ENCODE measurements at places on chromosomes 4 and X.

- DNase-seq = no peak
Observed at GRCh38 chrX:4905576-4905975, 1192.1 kb upstream of the PRKX start.

- DNase-seq = no peak
Observed at GRCh38 chr4:76476571-76476970, 41.5 kb downstream of the SHROOM3 start.

- DNase-seq = no peak
Observed at GRCh38 chr4:31667686-31668085, 947.5 kb downstream of the PCDH7 start.

DNA sequence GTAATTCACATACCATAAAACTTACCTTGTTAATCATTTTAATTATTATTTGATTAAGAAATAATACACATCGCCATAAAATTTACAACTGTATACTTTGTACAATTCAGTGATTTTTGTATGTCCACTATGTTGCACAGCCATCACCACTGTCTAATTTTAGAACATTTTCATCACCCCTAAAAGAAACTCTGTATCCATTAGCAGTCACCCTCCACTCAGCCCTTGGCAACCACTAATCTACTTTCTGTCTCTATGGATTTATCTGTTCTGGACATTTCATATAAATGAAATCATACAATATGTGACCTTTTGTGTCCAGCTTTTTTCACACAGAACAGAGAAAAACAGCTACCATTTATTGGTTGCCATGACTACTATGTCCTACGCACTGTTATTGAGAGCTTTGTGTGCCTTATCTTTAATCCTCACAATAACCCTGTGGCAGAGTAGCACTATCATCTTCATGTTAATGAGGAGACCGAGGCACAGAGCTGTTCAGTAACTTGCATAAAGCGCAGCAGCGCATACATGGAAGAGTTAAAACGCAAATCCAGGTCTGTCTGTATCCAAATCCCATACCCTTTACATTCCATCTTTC is 64.6 kb upstream of the PAGE1 start:
- DNase-seq = no peak

GRCh38 chr4:675036-675882 is 917 bp downstream of the MYL5 start:
- DNase-seq = no peak

GRCh38 chrX:111354496-111354895 is 57.5 kb downstream of the DCX start:
- DNase-seq = no peak

GRCh38 chr4:102390438-102390837 is 45.2 kb upstream of the SLC39A8 start:
- no peak for DNase-seq

DNA sequence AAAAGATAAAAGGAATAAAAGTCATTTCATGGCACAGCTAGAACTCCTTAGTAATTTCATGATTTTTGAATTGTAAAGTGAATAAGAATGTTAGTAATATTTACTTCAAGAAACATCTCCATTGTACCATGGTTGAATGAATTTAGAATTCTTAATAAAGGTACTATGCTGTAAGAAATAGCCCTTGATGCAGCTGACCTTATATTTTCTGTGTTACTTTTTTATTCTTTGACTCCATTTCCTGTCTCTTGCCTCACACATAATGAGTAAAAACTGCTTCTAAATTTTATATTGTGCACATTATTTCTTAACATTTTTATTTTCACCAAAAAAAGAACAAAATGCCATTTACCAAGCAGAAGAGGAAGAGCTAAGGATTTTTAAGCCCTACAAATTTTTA is 81.9 kb upstream of the PDHA2 start:
- no peak for DNase-seq

GRCh38 chrX:119190831-119191230 is 45.3 kb upstream of the PGRMC1 start:
- DNase-seq = no peak

- DNase-seq = no peak
Observed at GRCh38 chr4:78767350-78767749, 8.8 kb upstream of the BMP2K start.

DNA sequence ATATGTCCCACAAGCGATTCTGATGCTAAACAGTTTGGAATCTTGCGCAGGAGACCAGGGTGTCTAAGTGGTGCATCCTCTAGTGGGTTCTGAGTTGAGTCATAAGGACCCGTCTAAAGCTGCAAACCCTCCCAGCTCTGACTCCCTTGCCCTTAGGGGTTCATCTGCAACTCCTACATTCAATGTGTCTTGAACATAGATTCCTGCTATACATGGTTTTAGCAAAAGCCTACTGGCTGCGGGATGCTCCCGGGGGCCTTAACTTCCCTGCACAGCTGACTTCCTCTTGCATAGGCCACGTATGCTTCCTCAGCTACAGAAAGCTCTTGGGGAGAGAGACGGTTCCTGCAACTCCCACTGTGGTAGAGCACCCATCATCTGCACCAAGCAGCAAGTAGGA is 236.7 kb downstream of the EVC2 start:
- no peak for DNase-seq

DNA sequence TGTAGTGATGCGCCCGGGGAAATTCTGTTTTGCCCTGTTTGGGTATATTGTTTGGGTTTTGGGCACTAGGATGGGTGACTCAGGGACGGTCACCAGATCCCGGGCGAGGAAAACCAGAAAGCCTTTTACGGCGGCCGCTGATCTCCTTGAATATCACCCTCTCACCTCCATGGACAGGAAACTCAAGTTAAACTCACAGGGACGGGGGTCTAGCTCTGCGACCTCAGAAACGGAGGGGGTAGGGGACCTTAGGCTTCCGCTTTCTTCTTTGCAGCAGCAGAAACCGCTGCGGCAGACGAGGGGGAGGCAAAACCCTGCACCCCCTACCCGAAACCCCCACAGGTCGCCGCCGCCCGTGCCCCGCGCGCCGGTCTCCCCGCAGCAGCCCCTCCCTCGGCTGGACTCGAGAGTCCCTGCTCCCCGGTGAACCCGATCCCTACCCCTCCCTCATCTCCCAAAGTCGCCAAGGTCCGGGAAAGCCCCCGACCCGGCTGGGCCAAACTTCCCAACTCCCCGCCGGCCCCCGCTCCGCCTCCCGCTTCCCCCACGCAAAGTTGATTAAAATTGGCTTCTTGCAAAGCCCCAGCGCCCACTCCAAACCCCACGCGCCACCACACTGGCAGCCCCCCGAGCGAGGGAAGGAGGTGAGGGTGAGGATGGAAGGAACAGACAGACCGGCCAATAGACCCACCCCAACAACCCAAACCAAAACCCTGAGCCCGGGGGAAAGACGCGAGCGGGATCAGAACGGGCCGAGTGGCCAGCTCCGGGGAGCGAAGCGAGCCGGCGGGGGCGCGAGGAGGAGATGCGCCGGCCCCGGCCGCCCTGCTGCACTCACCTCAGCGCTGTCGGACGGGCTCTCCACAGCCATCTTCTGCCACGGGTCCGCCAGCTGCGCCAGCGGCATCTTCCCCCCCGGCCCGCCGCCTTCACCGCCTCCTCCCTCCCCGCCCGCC is 705 bp downstream of the RPS6KA3 start:
- DNase-seq = peak; percentile 1

DNA sequence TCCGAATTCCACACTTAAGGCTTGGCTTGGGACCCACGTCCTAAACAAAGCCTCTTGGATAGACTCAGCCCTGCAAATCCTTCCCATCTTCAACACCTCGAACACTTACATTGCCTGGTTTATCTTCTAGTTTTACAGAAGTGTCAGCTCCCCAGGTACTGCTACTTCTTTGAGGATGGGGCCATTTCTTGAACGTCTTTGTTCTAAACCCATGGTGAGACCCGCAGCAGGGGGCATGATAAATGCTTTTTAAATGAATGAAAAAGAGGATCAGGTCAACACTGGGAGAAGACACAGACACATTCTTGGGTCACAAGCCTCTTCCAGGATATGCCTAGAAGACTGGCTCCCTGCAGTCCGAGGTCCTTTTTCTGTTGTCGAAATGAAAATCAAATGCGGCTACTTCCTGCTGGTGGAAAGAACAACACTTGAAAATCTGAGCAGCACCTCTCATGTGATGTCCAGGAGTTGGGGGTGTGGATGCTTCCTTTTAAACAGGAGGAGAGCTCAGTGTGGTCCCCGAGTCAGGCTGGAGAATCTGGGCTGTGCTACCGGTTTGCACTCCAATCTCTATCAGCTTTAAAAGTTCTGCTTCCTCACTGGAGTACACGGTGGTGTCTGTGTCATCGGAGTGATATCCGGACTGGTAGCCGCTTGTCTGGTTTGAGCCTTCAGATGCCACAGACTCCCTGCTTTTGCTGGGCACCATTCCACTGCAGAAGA is 45.8 kb downstream of the KDR start:
- DNase-seq = no peak

GRCh38 chr4:78155616-78156105 is 98.5 kb downstream of the FRAS1 start:
- no peak for DNase-seq

- DNase-seq = no peak
Observed at GRCh38 chr4:112735474-112735951, 98.6 kb downstream of the LARP7 start.

GRCh38 chrX:125150231-125150630 is 169.4 kb upstream of the TEX13C start:
- no peak for DNase-seq

DNA sequence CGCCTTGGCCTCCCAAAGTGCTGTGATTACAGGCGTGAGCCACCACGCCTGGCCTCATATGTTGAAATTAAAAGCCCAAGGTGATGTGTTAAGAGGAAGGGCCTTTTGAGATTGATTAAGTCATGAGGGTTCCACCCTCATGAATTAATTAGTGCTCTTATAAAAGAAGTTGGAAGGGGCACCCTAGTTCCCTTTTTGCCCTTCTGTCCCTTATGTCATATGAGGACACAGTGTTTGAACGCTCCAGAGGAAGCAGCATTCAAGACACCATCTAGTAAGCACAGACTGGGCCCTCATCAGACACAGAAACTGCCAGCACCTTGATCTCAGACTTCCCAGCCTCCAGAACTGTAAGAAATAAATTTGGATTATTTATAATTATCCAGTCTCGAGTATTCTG is 5.1 kb upstream of the APLN start:
- DNase-seq = no peak

GRCh38 chrX:13697976-13698375 is 9.0 kb downstream of the RAB9A start:
- no peak for DNase-seq

GRCh38 chr4:87410679-87411078 is 11.7 kb upstream of the NUDT9 start:
- DNase-seq = no peak

DNA sequence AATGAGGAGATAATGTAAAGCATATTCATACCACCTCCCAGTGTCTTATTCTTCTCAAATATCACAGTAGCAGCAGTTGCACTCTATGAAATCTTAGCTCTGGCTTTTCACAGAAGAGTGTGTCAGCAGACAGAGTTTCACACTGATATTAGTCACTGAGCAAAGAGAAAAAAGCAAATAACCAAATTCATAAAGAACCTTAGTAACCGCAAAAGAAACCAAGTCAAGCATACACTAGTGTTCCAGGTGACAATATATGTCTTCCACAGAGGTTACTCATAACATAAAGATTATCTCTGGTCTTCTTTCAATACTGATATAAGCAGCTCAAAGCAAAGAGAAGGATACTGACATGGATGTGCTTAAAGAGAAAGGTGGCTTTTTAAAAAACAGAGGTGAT is 181.7 kb upstream of the EDNRA start:
- no peak for DNase-seq

GRCh38 chr4:125389713-125390112 is 75.0 kb downstream of the FAT4 start:
- peak; percentile 34 for DNase-seq

- DNase-seq = no peak
Observed at GRCh38 chr4:10983885-10984640, 299.5 kb upstream of the CLNK start.

Data from amniotic stem cell (primary cell).